ENCODE measurements at places on chromosomes 5 and 9. TPM values are rescaled to one million over a fixed set of nuclear protein-coding genes. Genes with fewer than 3 reads are reported as not detected.
A peak's percentile ranks its signal among the peaks of the same experiment; 100 is the strongest.

- no peak for DNase-seq
These were observed 63.1 kb downstream of the PPARGC1B start for GRCh38 chr5:149793256-149793550.

DNA sequence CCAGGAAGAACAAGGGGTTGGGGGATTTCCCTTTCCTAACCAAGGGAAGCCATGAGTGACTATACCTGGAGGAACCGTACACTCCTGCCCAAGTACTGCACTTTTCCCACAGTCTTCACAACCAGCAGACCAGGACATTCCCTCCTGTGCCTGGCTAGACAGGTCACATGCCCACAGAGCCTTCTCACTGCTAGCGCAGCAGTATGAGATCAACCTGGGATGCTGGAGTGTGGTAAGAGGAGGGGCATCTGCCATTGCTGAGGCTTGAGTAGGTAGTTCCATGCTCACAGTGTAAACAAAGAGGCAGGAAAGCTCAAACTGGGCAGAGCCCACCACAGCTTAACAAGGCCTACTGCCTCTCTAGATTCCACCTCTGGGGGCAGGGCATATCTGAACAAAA lies 35.9 kb downstream of the SAXO1 start:
- DNase-seq: no peak

DNA sequence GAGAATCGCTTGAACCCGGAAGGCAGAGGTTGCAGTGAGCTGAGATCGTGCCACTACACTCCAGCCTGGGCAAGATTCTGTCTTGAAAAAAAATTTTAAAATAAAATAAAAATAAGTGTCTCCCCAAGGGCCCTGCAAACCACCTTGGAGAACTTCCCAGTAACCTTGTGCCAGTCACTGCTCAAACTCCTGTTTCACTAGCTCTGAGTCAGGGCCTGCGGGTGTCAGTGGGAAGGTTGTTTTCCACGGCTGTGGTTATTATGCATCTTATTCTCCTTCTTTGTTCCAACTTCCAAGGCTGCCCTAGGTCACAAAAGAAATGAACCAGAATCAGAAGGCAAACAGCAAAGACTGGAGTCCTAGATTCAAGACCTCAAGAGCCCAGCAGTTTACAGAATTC lies 246.7 kb downstream of the ADAMTSL1 start:
- no peak for DNase-seq

DNA sequence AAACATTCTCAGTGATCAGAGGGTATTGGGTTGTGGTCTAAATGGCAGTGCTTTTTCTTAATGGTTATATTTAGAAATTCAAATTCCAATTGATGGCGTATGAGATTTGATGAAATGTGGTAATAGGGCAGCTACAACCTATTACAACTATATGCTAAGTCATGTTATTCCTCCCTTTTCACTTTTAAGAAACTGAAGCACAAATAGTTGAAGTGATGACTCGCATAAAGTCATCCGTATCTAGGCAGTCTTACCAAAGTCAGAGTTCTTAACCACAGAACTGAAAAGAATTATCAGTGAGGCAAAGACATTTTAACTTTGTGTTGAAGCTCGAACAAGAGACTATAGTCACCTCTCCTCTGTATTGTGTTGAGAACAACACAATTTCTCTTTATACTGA lies 28.2 kb downstream of the C9orf152 start:
- DNase-seq: no peak

- no peak for DNase-seq
These were observed 407.2 kb upstream of the PIK3R1 start for GRCh38 chr5:67808340-67808739.

DNA sequence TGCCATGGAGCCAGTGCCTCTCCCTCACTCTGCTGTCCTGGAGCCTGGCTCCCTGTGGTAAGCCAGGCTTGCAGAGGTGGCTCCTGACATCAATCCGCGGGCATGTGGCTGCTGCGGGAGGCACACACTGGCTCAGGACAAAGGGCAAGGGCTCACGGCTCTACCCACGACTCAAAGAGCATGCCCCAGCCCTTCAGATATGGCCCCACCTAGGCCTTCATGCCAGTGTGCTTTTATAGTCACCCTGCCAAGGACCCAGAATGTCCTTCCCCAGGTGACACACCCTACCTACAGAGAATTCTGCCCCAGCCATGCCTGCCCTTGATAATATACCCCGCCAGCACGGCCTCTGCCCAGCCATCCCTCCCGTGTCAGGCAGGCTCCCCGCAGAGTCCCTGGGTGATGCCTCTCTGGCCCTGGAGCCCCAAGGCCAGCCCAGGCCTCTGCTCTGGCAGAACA lies 1.6 kb downstream of the MGAT4B start:
- DNase-seq: no peak

DNA sequence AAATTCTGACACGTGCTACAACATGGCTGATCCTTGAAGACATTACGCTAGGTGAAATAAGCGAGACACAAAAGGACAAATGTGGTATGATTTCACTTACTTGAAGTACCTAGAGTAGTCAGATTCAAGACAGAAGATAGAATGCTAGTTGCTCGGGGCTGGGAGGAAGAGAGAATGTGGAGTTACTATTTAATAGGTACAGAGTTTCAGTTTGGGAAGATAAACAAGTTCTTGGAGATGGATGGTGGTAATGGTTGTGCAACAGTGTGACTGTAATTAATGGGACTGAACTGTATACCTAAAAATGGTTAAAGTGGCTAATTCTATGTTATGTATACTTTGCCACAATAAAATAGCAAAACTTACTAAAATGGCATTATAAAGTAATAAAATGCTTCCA lies 34.4 kb downstream of the PAM start:
- DNase-seq: no peak

DNA sequence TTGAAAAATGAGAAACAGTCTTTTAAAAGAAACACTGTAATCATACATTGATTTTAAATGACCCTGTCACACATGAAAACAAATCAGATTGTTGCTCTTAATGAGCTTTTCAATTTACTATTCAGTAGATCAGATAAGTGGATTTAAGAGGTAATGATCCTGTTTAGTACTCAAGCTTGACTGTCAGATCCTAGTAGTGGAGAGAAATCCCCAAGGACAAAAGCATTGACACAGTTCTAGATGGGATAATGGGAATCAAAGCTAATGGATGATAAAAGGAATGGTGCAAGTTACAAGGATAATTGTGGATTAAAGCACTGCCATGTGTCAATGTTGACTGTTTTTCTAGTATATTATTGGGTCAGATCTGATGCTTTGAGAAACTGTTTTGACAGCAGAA lies 142.3 kb upstream of the TLX3 start:
- no peak for DNase-seq

- DNase-seq: no peak
These were observed 592.0 kb upstream of the WWC1 start for GRCh38 chr5:167699432-167699831.

DNA sequence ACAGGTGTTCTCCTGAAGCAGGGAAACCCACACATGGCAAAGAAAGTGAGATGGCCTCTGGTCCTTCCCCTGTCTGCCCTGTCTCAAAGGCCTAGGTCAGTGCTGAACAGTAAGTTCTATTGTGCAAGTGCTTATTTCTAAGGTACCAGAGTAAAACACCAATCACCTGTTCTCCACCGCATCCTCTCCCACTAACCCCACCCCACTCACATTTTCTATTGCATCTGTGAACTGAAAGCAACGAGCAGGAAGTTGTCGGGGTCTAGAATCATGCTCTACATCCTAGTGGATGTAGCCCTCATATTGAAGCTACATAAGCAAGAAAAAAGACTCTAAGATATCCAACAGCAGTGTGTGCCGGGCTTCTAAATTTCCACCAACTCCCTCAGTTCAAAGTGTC lies 265.9 kb downstream of the ENC1 start:
- no peak for DNase-seq

DNA sequence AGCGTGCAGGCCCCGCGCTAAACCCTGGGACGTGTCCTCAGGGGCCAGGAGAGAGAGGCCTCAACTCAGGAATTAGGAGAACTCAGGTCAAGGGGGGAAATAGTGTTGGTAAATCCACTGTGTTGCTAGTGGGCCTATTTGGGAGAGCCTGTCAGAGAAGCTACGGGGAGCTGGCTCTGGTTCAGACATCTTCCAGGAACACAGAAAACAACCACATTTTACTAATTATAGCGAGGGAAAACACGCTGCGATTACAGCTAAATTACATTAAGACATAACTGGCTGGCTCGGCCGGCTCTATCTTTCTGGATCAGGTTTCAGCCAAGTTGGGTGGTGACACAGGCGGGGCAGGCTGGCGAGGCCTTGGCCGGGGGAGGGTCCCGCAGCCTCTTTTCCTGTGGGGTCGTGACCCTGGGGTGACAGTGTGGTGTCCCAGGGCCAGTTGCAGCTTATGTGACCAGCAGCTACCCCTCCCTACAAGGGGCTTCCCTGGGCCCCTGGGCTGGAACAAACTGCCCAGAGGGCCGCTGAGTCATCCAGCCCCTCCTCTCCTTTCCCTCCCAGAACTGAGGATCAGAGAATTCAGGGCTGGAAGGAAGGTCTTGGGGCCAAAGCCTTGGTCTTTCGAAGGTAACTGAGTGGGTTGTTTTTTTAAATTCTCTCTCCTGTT lies 75.1 kb downstream of the FGF18 start:
- peak; percentile 40 for DNase-seq

- no peak for DNase-seq
These were observed 32.5 kb upstream of the MIER3 start for GRCh38 chr5:56984445-56984844.

Gene FOXD4L6
- total RNA-seq: 0.25 TPM

Gene PCDHGA2
- total RNA-seq: 2.0 TPM

Gene SAPCD2
- total RNA-seq: 0.37 TPM

Gene SLC35D2
- total RNA-seq: 18.4 TPM

Data from omental fat pad (tissue), 4 donors.